ENCODE measurements at places on chromosomes 16 and 17.
A peak's percentile ranks its signal among the peaks of the same experiment; 100 is the strongest.

GRCh38 chr17:17179371-17179827 lies 26.7 kb downstream of the PLD6 start:
- DNase-seq, result peak; percentile 35

DNA sequence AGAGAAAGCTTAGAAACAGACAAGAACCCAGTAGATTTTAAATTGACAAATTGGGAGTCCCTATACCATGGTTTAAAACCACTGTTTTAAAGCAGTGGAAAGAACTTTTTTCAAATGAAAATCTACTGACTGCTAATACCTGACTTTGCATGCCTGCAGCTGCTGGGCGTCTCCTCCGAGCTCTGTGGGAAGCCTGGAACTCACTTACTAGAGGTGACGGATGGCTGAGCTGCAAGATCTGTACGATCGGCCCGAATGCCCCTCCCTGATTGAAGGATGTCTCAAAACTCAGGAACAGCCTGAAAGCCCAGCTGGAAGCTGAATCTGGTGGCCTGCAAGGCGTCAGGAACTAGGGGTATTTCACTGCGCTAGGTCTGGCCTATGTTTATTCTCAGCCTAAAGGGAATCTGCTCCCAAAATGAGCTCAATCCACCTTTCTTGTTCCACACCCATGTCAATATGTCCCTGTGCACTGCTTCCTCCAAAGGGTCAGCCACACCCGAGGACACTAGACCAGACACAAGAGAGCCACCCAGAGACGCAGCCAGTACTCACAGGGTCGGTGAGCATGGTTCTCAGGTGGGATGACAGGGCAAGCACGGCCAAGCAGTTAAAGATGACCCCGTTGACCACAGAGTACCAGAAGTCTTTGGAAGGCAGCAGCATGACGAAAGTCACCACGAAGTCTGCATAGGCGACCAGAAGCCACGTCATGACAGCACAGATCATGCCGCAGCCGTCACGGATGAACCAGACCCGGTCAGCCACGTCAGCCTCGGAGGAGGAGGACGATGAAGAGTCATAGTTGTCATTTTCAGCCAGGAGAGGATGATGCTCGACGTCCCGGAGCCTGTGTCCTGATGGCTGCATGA lies 21.4 kb downstream of the ZDHHC7 start:
- no peak for DNase-seq

DNA sequence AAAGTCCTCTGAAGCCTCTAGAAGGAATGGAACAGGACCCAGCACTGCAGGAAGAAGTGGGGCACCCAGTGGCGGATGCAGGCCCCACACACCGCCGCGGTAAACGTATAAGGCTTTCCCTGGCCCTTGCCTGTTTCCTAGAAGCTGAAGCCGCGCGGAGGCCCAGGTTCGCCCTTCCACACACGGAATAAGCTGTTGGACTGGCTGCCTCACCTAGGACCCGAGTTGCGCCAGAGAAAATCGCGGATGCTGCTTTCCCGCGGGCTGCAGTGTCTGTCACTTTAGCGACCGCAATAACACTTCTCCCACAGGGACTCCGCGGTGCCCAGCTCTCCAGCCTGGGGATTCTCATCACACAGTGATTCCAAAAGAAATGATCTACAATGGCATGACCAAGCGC lies 1736.9 kb downstream of the TP53TG3F start:
- no peak for DNase-seq

DNA sequence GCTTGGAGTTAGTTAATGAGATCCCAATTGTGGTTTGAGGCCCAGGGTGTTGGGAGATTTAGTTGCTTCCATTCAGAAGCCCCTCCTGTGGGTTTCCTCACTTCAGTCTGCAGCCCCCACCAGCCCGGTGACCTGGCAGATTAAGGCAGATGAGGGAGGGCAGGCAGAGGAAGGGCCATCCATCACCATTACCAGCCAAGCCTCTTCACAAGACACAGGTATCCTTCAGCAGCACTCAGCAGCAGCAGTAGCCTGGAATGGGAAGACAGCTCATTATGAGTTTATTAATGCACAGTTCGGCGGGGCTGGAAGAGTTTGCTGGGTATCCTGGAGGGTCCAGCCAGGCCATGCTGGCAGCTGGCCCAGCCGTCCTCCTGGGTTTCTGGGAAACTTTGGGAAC lies 90.0 kb upstream of the GPRC5B start:
- DNase-seq, result no peak
